ENCODE measurements at places on chromosomes 5 and 9. TPM values are rescaled to one million over a fixed set of nuclear protein-coding genes. Genes with fewer than 3 reads are reported as not detected.

TMEFF1 gene
- 1.8 TPM for total RNA-seq

ASS1 gene
- total RNA-seq: 20.4 TPM

ADRB2 gene
- total RNA-seq: 0.79 TPM

TMEM171 gene
- total RNA-seq: 7.5 TPM

EHMT1 gene
- 43.1 TPM for total RNA-seq

IL3 gene
- total RNA-seq: not detected

BTF3 gene
- total RNA-seq: 1,116 TPM

FOXD1 gene
- total RNA-seq: 17.4 TPM

HCN1 gene
- total RNA-seq: not detected

TMC1 gene
- not detected for total RNA-seq

SLC36A2 gene
- total RNA-seq: not detected

KCNMB1 gene
- not detected for total RNA-seq

ECPAS gene
- 40.5 TPM for total RNA-seq

TRIO gene
- total RNA-seq: 97.4 TPM

NXNL2 gene
- total RNA-seq: 0.31 TPM

OTULINL gene
- total RNA-seq: 6.1 TPM

HAND1 gene
- total RNA-seq: 0.12 TPM

LSM11 gene
- total RNA-seq: 3.2 TPM

CRAT gene
- 22.9 TPM for total RNA-seq
